ENCODE measurements at places on chromosomes 16 and 17. TPM values are rescaled to one million over a fixed set of nuclear protein-coding genes. Genes with fewer than 3 reads are reported as not detected.
A peak's percentile ranks its signal among the peaks of the same experiment; 100 is the strongest.

HID1 gene
- total RNA-seq: 186 TPM

GAST gene
- not detected for total RNA-seq

NLRC5 gene
- total RNA-seq: 37.2 TPM

RAMP2 gene
- total RNA-seq: 22.7 TPM

MT3 gene
- 1.4 TPM for total RNA-seq

CD300LB gene
- 0.49 TPM for total RNA-seq

MILR1 gene
- 8.3 TPM for total RNA-seq

OR2C1 gene
- 0.14 TPM for total RNA-seq

ACTG1 gene
- total RNA-seq: 2,344 TPM

TMEM106A gene
- total RNA-seq: 10.8 TPM

CALB2 gene
- total RNA-seq: 0.81 TPM

DNA sequence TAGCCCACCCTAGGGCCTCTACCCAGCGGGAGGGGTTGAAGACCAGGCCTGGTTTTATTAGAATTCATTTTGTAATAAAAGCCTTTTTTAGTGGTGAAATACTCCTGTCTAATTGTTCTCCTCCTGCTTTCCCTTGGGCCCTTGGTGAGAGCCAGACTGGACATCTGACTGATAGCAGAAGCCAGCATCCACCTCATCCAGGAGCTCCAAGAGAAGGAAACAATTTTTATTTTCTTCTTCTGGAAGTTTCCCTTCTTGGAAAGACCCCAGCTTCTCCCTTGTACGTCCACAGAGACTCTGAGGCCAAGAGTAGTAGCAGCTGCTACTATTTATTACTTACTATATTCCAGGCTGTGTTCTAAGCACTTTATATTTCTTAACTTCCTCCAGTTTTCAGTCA is 4.0 kb upstream of the PHKG2 start:
- no peak for DNase-seq

- no peak for DNase-seq
Measured at GRCh38 chr17:35265566-35266141, 22.8 kb downstream of the SLFN5 start.

DNA sequence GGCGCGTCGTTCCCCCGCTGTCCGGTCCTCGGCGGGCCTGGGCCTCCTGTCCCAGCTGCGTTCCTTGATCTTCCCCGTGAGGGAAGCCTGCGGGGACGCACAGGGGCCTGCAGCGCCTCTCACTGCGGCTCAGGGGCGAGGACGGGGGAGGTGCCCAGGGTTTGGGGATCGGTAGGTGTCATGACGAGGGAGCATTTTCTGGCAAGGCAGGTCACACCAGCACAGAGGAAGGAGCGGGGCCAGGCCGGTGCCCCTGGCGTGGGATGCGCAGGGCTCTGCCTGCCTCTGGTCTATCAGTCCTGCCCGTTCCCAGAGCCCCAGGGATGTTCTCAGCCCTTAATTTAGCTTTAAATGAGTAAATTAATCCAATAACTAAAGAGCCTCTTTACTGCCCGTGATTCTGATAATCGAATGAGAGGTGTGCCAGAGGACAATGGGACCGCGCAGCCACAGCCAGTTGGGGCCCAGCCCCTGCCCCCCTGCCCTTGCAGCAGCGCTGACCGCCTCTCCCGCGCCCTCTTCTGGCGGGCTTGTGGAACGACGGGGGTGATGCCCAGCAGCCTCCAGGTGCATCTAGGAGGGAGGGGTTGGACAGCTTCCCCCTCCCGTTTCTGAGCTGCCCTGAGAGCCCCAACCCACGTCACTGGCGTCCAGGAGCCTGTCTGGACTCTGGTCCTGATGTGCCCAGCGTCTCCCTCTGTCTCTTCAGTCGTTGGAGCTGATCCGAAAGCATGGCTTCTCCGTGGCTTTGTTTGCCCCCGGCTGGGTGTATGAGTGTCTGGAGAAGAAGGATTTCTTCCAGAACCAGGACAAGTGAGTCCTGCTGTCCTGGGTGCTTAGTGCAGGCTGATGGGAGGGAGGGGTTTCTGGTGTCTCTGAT is 7.9 kb downstream of the ENGASE start:
- no peak for DNase-seq

DNA sequence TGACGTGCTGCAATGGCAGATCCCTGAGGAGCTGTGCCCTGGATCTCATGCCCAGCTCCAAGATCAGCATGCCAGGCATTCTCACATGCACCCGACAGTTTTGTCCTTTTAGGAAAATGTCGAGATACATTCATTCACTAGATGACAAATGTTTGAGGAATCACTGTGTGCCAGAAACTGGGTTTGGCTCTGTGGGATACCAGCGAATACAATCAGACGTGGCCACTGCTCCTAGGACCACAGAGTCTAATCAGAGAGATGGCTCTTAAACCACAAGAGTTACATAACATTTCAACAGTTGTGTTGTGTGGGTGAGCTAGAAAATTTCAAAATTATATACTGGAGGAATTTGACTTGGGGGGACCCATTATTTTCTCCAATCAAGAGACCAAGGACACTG is 579.7 kb downstream of the CDH13 start:
- DNase-seq: no peak

DNA sequence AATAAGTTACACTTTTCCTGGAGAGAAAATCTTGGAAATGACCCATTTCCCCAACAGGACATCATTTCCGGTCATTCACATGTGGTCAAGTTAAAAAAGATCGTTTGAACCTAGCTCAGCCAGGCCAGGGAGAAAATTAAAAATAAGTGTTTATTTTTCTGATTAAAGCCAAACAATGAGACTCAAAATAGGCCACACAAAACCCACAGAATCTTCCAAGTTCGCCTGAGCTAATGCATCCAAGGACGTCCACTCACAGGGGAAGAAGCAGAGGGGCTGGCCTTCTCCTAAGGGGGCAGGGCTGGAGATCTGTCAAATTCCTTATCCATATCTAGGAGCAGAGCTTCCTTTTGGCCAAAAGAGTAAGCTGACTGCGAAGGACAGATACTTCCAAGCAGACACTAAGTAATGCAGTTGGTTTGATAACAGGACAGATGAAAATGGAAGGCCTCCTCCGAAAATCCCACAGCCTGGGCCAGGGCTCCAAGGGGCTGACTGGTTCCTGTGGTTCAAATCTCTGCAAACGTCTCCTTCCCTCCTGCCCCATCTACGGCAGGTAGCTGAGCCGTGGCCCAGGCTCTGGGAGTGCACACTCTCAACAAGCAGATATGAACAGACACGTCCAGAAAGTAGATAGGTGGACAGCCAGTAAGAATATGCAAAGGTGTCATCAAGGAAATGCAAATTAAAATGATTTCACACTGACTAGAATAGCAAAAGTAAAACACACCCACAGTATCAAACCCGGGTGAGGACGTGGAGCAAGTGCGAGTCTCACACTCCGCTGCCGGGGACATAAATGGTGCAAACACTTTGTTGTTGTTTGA is 98.5 kb downstream of the MRM3 start:
- DNase-seq: no peak

- DNase-seq: no peak
Measured at GRCh38 chr17:11899537-11899942, 97.7 kb downstream of the ZNF18 start.

DNA sequence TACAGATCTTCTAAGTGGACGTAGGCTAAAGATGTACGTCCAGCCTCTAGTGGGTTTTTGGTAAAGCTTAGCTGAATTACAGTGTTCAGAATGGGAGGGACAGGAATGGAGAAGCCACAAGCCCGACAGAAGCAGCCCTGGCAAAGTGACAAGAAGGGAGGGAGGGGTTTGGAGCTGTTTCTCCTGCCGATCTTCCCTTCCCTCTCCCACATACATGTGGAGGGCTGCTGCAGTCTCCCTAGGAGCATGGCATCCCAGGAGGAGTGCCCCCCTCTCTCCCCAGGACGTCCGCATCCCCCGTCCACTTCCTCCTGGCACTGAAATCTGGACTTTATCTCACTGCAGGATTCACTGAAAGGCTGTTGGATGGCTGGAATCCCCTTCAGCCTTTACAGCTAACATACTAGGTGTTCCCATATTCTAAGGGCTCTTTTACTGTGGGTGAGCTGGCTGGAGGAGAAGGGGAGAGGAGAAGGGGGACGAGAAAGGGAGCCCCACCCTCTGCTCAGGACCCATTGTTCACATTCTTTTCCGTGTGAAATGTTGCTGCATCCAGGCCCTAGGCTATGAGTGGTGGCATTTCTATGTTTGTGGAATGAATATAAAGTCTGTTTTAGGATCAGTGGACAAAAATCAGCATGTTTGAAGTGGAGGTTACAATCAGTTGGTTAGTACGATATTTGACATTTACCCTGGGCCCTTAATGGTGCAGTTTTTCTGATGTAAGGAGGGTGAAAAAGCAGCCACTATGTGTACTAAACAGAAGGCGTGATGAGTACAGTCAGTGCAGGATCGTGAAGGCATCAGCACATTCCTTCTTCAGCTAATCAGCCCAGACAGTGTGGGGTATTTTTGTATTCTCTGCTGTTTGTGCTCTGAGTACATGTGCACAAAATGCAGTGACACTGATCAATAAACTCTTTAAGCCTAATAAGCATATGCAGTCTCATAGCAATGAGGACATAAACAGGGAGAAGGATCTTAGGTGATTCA is 94.6 kb downstream of the SPECC1 start:
- no peak for DNase-seq

- DNase-seq: no peak
Measured at GRCh38 chr17:14057591-14057990, 11.7 kb upstream of the COX10 start.

GRCh38 chr17:49490276-49490675 is 4.8 kb upstream of the NGFR start:
- no peak for DNase-seq

DNA sequence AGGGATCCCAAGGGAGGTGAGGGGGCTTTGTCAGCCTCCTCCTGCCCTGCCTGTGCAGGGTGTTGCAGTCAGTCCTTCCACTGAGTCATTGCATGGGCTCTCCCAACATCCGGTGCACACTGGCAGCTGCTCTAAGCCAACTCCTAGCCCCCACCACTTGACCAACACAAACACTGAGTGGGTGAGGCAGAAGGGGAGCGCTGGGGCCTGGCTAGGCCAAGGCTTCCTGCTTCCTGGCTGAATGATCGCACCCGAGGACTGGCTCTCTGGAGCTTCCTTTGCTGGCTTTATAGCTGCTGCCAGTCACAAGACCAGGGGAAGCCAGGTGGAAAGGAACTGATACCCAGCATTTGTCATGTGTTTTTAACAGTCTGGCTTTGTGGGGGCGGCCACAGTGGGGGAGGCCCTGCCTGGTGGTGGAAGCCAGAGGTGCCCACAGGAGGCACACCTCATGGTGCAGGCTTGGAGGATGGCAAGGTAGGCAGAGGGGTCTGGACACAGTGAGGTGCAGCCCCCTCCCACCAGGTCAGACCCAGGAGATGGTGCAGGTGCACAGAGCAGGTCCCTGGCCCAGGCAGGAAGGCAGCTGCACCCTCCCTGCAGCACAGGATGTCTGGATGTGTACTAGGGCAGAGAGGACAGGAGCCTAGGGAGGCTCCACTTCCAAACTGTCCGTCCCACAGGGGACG is 6.8 kb downstream of the MPG start:
- peak; percentile 41 for DNase-seq

- DNase-seq: peak; percentile 57
Measured at GRCh38 chr16:88920618-88921590, 54.4 kb upstream of the PABPN1L start.

- DNase-seq: no peak
Measured at GRCh38 chr17:7809086-7809790, 24.8 kb upstream of the KDM6B start.

DNA sequence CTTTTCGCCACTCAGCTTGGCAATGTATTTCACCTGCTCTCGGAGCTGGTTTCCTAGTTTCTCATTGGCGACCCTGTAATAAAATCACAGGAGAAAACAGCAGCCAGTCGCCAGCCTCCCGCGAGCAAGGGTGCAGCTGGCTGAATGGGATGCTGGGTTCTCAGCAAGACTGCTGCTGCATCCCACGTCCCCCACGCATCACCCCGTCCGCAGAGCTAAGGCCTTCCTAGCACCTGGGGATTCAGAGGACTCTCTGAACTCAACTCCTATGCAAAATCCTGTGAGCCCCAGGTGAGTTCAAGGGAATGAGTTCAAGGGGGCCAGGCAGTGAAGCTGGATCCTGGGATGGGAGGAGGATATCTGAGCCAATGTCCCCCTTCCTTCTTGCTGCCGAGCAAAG is 29.3 kb downstream of the DHX38 start:
- no peak for DNase-seq

DNA sequence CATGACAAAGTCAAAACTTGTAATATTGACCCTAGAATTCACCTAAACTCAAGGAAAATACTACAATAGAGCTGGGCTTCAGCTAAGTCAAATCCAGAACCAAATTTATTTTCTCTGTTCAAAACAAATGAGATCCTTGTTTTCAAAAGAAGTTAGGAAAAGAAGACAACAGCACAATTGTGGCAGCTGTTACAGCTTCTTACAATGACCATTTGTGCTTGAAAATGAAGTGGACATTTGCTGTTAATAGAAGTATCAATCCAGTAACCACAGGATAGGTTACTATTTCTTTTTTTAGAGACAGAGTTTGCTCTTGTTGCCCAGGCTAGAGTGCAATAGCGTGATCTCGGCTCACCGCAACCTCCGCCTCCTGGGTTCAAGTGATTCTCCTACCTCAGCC is 44.4 kb downstream of the APPBP2 start:
- DNase-seq: no peak

- no peak for DNase-seq
Measured at GRCh38 chr16:50296807-50297206, 30.5 kb downstream of the ADCY7 start.

DNA sequence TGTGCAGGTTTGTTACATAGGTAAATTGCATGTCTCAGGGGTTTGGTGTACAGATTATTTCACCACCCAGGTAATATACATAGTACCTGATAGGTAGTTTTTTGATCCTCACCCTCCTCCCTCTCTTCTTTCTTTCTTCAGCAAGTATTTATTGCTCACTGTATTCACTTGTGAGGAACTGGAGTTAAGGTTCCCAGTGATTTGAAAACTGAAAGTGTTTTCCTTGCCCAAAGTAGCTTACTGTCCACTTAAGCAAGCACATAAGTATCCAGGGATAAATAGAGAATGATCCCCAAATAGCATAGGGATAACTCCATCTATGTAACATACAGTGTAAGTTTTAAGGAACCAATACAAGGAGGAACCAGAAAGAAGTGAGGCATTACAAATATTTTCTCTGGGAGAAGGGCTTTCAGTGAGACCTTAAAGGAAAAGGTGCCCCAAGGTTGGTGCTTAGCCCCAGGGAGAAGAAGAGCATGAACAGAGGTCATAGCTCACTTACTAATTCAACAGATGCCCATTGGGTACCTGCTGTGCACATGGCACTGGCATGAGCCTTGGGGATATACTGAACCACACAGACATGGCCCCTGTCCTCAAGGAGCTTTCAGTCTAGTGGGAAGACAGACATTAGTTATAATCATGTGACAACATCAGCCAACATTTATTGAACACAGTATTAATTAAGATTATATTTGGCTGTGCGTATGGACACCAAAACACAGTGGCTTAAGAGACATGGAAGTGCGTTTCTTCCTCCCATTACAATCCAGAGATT is 17.0 kb downstream of the MYL4 start:
- DNase-seq: no peak

All from mucosa of gallbladder (tissue), 1 donor.